Upper lobe of left lung (tissue), 6 donors: ENCODE measurements at places on chromosomes 12 and 14.

DNA sequence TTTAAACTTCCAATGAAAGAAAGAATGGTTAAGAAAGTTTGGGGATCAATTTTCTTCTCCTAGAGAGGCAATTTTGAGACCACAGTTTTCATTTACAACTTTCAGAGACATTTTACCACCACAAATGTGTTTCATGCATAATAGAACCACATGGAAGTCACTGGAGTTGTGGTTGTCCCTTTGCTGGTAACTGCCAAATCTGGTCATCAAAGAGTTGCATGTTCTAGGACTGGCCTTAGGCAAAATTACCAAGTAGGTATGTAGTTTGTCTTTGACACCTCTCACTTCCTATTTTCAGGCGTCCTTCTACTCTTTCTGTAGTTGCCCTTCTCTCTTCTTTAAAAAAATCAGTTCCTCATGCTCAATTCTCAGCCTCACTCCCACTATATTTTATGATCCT, 54.3 kb upstream of the TMX1 start:
- no peaks in the 10 kb centered on the region for H3K36me3 ChIP-seq
- DNase-seq: no peak
- no peak overlapping the region for H3K4me3 ChIP-seq
- H3K27me3 ChIP-seq: no peaks in the 10 kb centered on the region
- H3K4me1 ChIP-seq: no peaks in the 10 kb centered on the region

GRCh38 chr12:111785651-111786050, 18.9 kb downstream of the ALDH2 start:
- no peak overlapping the region for H3K4me3 ChIP-seq
- no peak for DNase-seq
- peaks cover 97% of the 10 kb centered on the region for H3K36me3 ChIP-seq
- H3K4me1 ChIP-seq: peaks cover 21% of the 10 kb centered on the region

GRCh38 chr12:49535921-49536525, 2.8 kb upstream of the KCNH3 start:
- peaks cover 24% of the 10 kb centered on the region for H3K4me1 ChIP-seq
- H3K36me3 ChIP-seq: no peaks in the 10 kb centered on the region
- H3K4me3 ChIP-seq: no peak overlapping the region
- no peak for DNase-seq

- no peak overlapping the region for H3K27ac ChIP-seq
- no peaks in the 10 kb centered on the region for H3K27me3 ChIP-seq
- no peaks in the 10 kb centered on the region for H3K36me3 ChIP-seq
- H3K4me1 ChIP-seq: no peaks in the 10 kb centered on the region
- DNase-seq: no peak
Observed at GRCh38 chr12:55253281-55253680, 8.9 kb downstream of the OR6C74 start.

GRCh38 chr14:24894583-24895242, 155.2 kb downstream of the STXBP6 start:
- no peak overlapping the region for H3K4me3 ChIP-seq
- no peak for DNase-seq

DNA sequence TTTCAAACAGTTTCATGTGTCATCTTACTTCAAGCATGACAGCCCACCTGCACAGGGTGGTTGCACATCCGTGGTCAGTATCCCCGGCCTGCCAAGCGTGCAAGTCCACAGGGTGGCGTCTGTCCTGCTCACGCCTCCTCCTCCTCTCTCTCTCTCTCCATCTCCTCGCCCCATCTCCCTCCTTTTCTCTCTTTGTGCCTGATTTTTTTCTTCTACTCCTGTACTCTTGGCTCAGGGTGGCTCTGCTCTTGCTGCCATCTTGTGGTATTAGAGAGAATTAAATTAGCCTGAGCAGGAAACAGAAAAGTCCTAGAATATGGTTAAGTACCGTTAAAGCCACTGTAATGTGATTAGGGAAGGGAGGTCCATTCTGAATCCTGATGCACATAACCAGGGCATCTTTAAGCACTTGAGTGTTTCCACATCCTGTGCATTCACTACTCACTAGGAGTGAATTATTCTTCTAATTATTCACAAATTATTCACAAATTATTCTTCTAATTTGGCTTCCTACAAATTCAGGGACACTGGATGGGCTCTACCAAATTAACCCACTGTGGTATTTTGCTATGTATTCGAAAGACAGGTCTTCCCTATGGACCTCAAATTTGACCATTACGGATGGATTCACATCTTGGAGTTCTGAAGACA, 25.5 kb upstream of the DTX1 start:
- H3K27me3 ChIP-seq: no peaks in the 10 kb centered on the region
- no peak overlapping the region for H3K27ac ChIP-seq
- peaks cover 5% of the 10 kb centered on the region for H3K4me1 ChIP-seq

- H3K27me3 ChIP-seq: no peaks in the 10 kb centered on the region
- no peaks in the 10 kb centered on the region for H3K4me1 ChIP-seq
- DNase-seq: no peak
- no peak overlapping the region for H3K4me3 ChIP-seq
Observed at GRCh38 chr14:63677891-63678379, 36.3 kb upstream of the WDR89 start.

DNA sequence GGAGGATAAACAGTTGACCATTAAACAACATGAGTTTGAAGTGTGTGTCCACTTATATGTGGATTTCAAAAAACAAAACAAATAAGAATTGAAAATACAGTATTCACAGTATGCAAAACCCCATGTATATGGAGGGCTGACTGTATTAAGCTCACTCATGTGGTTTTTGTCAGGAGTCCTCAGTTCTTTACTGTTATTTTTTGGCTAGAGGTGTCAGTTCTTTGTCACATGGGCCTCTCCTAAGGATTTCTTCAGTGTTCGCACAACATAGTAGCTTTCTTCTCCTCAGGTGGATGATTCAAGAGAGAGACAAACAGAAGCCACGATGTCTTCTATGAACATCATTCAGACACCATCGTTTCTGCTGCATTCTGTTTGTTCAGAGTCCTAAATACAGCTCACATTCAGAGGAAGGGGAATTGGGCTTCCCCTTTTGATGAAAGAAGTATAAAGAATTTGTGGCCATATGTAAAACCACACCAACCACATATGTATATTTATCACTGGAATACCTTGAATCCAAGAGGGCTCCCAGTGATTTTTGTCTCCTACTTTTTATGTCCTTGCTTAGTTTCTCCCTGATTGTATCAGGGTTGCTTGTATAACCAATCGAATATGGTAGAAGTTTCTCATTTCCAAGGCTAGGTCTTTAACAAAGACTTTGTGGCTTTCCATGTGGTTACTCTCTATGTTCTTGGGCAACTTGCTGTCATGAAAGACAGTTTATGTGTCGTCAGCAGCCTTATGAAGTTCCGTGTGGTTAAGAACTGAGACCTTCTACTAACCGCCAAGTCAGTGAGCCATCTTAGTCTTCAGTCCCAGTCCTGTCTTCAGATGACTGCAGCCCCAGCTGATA, 18.9 kb downstream of the MNAT1 start:
- H3K36me3 ChIP-seq: no peaks in the 10 kb centered on the region
- H3K27me3 ChIP-seq: no peaks in the 10 kb centered on the region
- no peak overlapping the region for H3K4me3 ChIP-seq

- no peak for DNase-seq
- no peak overlapping the region for H3K4me3 ChIP-seq
- no peak overlapping the region for H3K27ac ChIP-seq
- H3K27me3 ChIP-seq: no peaks in the 10 kb centered on the region
- no peaks in the 10 kb centered on the region for H3K36me3 ChIP-seq
- no peaks in the 10 kb centered on the region for H3K4me1 ChIP-seq
Observed at GRCh38 chr12:38110026-38110699, 206.4 kb upstream of the ALG10B start.

DNA sequence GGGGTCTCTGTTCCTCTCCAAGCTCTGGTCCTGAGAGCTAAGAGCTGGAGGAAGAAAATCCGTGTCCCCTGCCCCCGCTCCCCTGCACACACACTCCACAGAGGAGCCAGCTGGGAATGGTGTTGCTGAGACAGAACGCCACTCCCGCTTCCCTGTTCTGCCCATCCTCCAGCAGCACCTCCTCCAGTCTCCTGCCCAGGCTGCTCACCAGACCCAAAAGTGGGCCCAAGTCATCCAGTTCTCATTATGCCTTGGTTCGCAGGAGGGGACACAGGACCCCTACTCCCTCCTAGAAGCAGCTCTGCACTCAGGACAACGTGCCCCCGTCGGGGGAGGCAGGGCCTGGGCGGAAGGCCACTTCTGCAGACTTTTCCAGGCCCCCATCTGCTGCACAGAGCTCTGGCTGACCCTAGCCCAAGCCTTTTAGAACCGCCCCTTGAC, 830 bp upstream of the TRMT61A start:
- peak overlapping the region; percentile 70 for H3K4me3 ChIP-seq
- H3K27me3 ChIP-seq: peaks cover 2% of the 10 kb centered on the region

DNA sequence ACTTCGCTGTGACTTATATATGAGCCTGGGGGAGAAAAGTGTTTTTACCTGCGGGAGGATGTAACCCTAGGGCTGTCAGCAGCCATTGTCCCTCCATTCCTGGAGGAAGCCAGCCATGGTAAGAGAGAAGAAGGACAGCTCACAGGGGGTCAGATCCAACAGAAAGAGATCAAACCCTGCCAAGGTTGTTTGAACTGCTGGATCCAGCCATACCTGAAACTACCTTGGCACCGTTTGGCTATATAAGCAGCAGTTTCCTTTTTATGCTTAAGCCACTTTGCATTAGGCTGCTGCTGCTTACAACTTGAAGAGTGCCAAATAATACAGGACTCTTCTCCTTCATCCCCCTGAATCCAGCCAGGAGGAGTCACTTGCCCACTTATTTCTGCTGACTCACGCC, 205.5 kb downstream of the PHETA1 start:
- no peak overlapping the region for H3K27ac ChIP-seq
- no peaks in the 10 kb centered on the region for H3K27me3 ChIP-seq
- no peaks in the 10 kb centered on the region for H3K36me3 ChIP-seq
- H3K4me1 ChIP-seq: no peaks in the 10 kb centered on the region
- no peak for DNase-seq
- H3K4me3 ChIP-seq: no peak overlapping the region

DNA sequence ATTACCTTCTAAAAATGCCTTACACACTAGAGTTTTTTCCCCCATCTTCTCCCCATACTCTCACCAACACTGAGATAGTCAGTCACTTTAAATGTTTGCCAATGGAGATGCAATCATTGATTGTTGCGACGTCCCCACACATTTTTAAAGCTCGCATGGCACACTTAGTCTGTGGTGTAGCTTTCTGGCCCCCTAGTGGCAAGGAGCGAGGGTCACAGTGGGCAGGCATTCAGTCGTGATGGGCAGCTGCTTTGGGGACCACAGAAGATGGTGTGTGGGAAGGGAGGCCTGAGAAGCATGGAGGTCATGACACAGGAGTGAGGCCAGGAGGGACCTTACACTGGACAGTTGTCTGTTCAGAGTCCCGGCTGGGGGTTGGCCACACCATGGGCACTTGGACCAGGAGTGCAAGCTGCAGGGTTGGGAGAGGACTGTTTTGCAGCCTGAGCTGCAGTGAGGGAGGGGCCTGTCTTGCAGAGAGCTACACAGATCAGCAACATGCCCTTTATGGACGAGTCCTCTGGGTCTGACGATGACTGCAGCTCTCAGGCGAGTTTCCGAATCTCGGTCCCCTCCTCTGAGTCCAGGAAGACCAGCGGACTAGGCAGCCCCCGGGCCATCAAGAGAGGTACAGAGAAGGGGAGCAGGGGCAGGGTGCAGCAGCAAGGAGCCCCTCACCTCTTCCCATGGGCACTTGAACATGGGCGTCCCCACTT, 28.6 kb downstream of the PIGH start:
- H3K27ac ChIP-seq: no peak overlapping the region
- H3K27me3 ChIP-seq: no peaks in the 10 kb centered on the region
- no peak for DNase-seq
- H3K4me3 ChIP-seq: no peak overlapping the region
